ENCODE measurements at places on chromosomes 13 and 19.

DNA sequence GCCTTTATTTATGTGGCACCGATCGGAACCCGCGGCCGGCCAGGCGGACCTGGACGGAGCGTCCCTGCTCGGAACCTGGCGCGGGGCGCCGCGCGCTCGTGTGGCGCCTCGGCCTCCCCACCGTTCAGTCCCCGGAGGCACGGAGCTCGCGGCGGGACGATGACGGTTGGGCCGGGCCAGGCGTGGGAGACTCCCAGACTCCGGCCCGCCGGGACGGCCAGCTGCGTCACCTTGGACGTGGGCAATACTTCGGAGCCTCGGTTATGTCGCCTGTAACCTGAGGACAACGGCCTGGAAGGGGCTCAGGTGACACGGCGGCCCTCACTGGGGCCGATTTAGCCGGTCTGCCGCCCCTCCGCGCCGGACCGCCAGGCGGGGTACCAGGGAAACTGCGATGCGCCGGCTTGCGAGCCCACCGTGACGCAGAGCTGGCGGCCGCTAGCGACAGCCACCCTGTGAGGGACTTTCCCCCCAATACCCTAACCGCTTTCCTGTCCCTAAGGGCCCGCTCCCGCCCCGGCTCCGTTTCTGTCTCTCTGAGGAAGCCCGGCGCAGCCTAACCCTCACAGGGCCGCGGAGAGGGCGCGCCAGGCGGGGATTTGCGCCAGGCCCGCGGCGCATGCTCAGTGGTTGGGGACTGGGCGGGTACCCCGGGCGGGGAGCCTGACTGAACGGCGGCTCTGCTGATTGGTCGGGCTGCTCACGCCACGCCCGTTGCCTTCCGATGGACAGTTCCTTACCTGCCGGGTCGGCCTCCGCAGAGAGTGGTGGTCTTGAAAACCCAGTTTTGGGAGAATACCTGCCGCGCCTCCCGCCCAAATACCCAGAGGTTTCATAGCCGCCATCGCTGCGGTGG lies 109.5 kb upstream of the DOCK9 start:
- peak; percentile 89 for DNase-seq

DNA sequence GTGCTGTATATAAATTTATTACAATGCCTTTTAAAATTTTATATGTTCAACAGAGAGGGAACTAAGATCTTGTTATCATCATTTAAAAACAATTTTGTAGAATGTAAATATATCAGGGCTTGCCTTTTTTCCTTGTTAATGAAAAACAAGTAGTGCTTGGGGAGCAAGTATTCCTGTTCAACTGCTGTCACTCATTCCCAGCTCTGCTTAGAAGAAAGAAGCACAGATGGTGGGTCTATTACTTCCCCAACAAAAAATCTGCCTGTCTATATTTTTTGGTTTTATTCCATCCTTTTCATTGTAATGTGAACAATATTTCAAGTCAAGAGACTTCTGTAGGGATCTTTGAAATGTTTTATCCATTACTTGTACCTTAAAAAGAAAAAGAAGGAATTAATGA lies 503.9 kb downstream of the GPC5 start:
- no peak for DNase-seq

GRCh38 chr19:17778968-17779929 lies 15.7 kb upstream of the B3GNT3 start:
- DNase-seq, result no peak

DNA sequence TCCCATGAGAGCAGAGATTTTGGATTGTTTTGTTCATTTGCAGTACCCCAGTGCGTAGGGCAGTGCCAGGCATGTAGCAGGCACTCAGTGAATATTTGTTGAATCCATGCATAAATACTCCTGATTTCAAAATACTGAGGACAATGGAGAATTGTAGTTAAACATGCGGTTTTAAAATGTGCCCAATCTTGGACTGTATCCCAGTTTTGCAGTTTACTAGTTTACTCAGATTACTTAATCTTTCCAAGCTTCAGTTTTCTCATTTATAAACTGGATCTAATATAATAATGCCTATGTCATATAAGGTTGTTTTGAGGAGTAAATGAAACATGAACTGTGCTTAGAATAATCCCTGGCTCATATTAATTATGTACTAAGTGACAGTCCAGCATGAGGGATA lies 39.0 kb downstream of the RCBTB2 start:
- DNase-seq, result no peak

DNA sequence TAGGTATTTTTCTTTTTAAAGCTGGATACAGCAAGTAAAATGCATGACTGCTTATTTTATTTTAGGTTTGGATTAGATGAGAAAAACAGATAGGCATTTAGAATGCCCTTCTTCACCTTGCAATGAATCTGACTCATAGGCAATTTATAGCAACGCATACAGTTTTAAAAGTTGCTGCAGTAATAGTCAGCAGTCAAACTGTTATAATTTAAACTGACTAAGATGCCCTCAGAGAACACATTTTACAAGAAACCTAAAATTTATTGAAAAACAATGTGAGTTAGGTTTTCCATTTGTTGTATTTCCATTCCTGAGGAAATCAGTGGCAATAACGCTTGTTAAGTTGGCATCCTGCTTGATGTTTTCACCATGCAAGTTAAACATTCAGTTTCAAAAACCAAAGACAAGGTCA lies 1128.2 kb upstream of the PCDH9 start:
- DNase-seq, result no peak

DNA sequence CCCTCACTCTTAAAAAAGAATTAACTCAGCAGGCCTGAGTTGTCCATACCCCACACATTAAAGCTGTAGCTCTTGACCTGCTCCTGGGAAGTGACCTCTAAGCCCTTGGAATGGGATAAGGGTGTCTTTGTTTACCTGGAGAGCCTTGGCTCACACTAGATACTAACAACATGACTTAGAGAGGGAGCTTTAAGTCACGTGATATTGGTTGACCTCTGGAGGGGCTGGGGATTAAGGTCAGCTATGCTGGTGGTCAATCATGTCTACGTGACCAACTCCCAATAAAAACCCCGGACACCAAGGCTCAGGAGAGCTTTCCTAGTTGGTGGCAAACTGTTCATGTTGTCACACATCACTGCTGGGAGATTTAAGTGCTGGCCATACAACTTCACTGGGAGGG lies 2.9 kb downstream of the NWD1 start:
- no peak for DNase-seq

DNA sequence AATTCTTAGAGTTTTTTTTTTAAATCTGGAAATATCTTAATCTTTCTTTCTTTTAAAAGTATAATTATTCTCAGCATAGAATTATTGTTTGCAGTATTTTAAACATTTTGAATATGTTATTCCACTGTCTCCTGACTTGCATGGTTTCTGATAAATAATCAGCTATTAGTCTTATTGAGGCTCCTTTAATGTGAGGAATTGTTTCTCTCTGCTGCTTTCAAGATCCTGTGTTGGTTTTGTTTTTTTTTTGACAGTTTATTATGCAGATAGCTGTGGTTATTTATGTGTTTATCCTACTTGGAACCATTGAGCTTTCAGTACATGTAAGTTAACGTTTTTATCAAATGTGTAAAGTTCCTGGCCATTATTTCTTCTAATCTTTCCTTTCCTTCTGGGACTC lies 477.9 kb upstream of the HTR2A start:
- DNase-seq, result no peak

- no peak for DNase-seq
Observed at GRCh38 chr19:44681992-44682790, 10.9 kb downstream of the CEACAM19 start.

DNA sequence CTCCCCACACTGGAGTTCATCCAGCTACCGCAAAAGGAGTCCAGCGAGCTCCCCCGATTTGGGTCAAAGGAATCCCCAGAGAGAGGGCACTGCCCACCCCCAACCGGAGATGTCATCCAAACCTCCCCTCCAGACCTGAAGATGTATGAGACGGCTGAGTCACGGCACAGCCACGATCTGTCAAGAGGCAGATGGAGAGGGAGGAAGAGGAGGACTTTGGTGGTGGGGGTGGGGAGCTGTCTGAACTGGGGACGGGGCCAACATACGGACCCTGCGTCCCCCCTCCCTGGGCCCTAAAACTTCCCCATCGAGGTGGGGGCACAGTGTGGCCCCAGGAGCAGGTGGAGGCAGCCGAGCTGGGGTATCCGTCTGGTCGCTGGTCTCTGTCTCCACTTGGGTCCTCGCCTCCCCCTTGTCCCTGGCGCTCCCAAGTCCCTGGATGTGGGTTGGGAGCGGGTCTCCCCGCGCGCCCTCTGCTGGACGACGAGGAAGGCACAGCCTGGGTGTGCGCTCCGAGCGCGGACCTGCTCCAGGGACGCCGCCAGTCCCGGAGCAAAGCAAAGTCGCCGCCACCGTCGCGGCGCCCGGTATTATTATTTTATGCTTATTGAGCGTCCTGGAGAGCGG lies 3.8 kb downstream of the PDE4A start:
- DNase-seq, result no peak

DNA sequence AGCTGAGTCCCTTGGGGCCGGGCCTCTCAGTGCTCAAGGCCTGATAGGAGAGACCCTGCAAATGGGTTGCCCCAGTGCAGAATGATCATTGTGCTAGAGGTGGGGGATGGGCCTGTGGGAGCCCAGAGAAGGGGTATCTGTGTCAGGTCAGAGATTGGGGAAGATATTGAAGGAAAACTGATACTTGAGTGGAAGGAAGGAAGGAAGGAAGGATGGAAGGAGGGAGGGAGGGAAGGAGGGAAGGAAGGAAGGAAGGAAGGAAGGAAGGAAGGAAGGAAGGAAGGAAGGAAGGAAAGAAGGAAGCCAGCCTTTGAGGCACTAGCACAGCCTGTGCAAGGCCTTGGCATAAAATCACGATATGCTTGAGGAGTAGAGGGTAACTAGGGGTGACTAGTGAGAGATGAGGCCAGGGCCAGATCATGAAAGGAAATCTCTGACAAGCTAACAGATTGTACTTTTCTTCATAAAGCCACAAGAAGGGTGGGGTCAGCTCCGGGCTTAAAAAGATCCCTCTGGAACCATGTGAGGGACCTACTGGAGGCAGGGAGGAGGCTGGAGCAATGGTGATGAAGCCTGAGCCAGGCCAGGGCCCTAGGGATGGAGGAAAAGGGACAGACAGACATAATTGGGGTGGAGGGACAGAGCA lies 11.4 kb downstream of the PTH2 start:
- no peak for DNase-seq

GRCh38 chr13:99496184-99497142 lies 4.8 kb upstream of the TM9SF2 start:
- DNase-seq, result peak; percentile 39

GRCh38 chr19:1054102-1055027 lies 12.6 kb upstream of the ARHGAP45 start:
- no peak for DNase-seq

DNA sequence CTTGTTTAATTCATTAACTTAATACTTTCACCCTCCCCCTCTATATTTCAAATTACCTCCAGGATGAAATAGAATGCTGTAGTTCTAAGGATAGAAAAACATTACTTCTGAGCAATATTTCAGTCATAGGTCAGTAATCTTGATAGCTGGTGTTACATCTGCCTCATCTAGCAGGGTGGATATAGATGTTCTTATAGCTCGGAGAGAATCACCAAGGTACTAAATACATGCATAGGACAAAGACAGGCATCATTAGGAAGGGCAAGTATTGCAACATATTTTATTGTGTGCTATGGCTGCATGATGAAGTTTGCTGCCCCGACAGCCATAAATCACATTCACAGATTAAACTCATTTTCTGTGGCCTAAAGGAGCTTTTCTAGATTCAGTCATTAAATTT lies 601.0 kb downstream of the FGF9 start:
- DNase-seq, result no peak

GRCh38 chr13:26759249-26759906 lies 1.2 kb downstream of the GPR12 start:
- no peak for DNase-seq

DNA sequence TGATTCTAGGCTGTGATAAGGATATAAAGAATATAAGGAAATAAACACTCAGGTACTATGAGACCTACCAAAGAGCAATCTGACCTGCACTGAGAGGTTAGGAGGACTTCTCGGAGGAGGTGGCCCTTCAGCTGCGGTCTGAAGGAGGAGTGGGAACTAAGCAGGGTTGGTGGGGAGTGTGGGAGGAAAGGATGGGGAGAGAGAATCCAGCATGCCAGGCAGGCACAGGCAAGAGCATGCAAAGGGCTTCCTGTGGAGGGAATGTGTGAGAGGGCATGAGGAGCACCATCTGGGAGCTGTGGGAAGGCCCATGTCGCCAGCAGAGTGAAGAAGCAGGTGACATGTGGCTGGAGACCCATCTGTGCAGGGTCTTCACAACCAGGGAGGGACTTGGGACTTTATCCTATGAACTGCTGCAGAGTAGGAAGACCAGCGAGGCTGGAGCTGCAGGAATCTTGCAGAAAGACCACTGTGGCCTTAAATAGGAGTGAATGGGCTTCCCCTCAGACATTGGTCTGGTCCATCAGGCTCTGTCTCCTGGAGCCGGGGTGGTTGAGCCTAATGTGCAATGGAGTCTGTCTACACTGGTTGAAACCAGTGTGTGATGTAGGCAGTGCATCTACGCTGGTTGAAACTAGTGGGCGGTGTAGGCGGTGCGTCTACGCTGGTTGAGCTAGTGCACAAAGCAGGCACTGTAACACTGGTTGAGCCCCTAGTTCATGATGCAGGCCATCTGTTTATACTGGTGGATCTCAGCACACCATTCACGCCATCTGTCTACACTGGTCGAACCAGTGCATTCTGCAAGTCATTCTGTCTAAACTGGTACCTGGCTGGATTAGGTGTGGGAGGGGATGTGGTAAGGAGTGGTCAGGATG lies 6.4 kb downstream of the CHST8 start:
- DNase-seq, result no peak

DNA sequence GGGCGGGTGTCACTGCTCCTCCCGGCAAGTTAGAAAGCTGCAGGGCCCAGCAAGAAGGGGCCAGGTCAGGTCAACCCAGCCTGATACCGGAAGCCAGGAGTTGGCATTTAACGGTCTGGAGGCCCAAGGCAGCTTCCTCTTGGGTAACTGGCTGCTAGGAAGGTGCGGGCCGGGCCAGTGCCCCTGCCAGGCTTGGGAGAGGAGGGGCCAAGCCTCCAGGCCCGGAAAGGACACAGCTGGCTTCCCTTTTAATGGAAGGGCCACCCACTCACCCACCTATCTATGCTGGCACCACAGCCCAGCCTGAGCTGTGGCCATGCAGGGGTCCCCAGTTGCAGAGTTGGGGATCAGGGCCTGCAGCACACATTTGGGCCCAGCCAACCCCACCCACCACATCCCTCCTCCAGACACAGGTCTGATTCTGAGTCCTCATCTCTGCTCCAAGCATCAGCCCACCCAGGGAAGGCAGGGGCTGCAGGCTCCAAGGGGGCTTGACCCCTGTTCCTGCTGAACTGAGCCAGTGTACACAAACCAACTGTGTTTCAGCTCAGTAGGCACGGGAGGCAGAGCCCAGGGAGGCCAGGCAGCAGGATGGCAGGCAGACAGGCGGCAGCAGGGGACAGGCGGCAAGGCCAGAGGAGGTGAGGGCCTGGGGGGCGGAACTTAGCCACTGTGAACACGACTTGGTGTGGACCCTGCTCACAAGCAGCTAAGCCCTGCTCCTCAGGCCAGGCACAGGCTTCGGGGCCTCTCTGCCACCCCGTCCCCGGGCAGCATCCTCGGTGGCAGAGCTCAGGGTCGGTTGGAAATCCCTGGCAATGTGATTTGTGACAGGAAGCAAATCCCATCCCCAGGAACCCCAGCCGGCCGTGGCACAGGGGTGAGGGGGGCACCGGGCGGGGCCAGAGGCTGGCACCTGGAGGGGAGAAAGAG lies 40.8 kb downstream of the ZSWIM4 start:
- DNase-seq, result no peak

GRCh38 chr19:55440411-55441105 lies 2.5 kb downstream of the SHISA7 start:
- no peak for DNase-seq

GRCh38 chr13:31436478-31436877 lies 236.7 kb downstream of the B3GLCT start:
- no peak for DNase-seq
